ENCODE measurements at places on chromosomes 11 and 22. TPM values are rescaled to one million over a fixed set of nuclear protein-coding genes. Genes with fewer than 3 reads are reported as not detected.
A peak's percentile ranks its signal among the peaks of the same experiment; 100 is the strongest.

The CALCB gene
- 0.29 TPM for total RNA-seq

The MCAT gene
- total RNA-seq = 31.9 TPM

The RAB36 gene
- total RNA-seq = 3.5 TPM

The TSPAN32 gene
- total RNA-seq = not detected

The VPREB1 gene
- not detected for total RNA-seq

The MISFA gene
- total RNA-seq = 0.36 TPM

The HEPHL1 gene
- not detected for total RNA-seq

The CCDC134 gene
- 17.8 TPM for total RNA-seq

The CCDC15 gene
- total RNA-seq = 3.4 TPM

The OVOL1 gene
- 12.5 TPM for total RNA-seq

DNA sequence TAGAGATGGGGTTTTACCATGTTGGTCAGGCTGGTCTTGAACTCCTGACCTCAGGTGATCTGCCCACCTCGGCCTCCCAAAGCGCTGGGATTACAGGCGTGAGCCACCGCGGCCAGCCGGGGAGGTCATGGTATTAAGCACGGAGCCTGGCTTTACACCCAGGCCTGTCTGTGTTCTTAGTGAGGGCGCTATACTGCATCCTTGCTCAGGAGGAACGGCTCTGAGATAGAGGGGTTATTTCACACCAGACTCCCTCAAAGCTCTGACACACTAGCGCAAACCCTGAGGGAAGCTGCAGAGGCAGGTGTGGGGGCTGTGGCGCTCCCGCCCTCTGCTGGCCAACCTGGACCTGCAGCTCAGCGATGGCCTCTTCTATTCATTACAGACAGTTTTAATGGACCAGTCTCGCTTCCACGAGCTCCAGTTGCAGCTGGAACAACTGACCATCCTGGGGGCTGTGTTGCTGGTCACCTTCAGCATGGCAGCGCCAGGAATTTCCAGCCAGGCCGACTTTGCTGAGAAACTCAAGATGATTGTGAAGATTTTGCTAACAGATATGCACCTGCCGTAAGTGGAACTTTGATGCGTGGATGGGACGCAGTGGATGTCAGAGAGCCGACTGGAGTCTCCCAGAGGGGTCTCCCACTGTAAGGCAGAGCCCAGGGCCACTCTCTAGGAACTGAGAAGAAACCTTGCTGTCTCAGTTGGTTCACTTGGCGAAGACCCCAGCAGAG lies 26.2 kb downstream of the TCP11L1 start:
- no peak for DNase-seq

DNA sequence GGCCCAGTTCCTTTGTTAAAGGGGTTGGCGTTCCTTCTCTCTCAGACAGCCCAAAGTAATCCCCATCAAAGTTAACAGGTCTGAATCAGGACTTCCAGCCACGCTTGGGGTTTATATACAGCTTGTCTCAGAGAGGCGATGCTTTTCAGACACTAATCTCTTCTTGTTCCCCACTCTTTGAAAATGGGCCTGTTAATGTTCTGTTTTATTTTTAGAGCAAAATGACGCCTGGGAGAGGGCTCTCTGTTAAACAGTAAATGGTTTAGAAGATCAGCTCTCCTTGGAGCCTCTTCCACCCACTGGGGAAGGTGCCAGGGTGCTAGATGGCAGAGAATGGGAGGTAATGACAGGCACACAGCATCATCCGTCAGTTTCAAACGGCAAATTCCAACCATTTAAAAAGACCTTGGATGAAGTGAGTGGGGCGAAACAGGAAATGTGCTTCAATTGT lies 235.9 kb upstream of the NARS2 start:
- no peak for DNase-seq

GRCh38 chr11:19499999-19500398 lies 212.6 kb upstream of the NAV2 start:
- DNase-seq = no peak

DNA sequence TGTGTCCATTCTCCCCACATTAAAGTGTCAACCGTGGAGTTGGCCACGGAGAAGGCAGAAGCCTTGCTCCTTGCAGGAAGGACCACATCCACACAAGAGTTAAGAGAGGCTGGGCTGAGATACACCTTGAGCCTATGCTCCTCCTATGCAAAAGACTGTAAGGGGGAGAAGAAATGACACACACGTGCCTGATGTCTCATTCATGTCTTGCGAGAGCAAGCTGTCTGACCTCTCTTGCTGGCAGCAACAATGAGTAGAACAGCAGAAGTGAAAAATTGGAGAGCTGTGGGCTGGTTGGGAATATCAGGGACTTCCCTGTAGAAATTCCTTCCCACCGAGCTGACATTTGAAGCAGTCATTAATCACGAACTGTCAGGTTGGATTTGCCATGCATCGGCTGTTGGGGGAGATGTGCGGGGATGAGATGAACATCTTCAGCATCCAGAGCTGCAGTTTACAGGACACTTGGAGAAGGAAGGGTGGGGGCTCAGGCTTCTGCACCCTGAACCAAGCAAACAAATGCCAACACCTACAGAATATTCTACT lies 139.3 kb downstream of the MYO18B start:
- no peak for DNase-seq

GRCh38 chr22:45878901-45879551 lies 97.9 kb downstream of the WNT7B start:
- DNase-seq = no peak

DNA sequence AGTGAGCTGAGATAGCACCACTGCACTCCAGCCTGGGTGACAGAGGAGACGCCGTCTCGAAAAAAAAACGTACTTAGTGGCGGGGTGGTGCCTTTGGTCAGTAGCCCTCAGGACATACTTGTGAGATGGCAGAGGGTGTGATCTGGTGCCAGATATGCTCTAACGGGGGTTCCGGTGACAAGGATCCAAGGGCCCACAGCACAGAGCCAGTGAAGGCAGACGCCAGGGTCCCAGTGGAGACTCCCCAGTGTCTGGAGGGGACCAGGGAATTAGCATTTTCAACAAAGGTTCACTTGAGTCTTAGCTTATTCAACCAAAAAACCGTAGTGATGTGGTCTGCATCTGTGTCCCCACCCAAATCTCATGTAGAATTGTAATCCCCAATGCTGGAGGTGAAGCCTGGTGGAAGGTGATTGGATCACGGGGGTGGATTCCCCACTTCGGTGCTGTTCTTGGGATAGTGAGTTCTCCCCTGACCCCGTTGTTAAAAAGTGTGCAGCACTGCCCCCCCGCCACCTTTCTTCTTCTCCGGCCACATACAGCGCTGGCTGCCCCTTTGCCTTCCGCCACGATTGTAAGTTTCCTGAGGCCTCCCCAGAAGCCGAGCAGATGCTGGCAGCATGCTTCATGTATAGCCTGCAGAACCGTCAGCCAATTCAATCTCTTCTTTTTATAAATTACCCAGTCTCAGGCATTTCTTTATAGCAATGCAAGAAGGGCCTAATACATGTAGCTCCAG lies 26.6 kb upstream of the OSBPL5 start:
- DNase-seq = no peak

DNA sequence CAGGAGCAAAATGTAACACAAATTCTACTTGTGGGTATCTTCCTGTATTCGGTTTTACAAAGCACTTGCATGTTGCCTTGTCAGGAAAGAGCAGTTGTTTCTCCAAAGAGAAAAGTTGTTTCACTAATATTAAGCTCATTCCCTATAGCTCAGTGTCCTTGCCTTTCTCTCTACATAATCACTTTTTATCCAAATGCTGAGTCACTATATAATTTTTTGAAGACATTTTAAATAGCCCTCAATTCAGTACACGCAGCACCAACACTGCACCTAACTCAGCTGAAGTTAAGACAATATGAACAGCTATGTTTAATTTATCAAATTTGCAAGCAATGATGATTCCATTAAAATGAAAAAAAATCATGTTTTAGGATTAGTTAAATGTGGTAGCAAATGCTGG lies 14.5 kb upstream of the MRTFA start:
- DNase-seq = no peak

DNA sequence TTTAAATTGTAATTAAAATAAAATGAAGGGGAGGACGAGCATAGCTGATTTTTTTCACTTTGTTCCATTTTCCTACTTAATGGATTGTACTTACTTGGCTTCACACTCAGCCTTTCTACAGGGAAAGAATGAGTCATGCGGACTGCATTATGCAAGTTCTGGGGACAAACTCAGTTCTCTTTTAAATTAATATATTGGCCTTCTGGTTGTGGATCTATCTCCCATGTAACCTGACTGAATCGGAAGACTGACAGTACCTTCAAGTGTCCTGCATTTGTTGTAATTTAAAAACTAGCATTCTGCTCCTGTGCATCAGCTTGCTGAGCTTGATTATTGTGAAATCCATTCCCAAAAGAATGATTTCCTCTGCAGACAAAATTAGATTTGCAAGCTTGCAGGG lies 12.2 kb downstream of the OR8D1 start:
- peak; percentile 6 for DNase-seq

DNA sequence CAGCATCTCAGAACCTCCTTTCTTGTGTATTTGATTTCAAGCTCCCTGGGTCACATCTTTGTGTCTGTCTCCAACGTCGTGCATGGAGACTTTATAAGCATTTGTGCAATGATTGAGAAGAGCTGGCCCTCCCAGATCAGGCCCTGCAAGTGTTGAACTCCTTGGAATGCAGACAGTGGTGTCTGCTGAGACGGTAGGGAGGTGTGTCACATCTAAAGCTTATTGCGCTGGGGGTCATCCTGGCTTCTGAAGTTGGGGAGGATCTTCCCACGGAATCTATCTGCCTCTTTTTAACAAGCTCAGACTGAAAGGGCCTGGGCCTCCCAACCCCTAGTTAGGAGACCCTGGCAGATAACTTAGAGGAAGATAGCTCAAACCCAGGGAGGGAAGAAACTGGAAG lies 6.7 kb downstream of the APLNR start:
- DNase-seq = no peak

GRCh38 chr11:62338218-62338617 lies 970 bp downstream of the ASRGL1 start:
- no peak for DNase-seq

GRCh38 chr11:910044-910588 lies 494 bp downstream of the CHID1 start:
- no peak for DNase-seq

DNA sequence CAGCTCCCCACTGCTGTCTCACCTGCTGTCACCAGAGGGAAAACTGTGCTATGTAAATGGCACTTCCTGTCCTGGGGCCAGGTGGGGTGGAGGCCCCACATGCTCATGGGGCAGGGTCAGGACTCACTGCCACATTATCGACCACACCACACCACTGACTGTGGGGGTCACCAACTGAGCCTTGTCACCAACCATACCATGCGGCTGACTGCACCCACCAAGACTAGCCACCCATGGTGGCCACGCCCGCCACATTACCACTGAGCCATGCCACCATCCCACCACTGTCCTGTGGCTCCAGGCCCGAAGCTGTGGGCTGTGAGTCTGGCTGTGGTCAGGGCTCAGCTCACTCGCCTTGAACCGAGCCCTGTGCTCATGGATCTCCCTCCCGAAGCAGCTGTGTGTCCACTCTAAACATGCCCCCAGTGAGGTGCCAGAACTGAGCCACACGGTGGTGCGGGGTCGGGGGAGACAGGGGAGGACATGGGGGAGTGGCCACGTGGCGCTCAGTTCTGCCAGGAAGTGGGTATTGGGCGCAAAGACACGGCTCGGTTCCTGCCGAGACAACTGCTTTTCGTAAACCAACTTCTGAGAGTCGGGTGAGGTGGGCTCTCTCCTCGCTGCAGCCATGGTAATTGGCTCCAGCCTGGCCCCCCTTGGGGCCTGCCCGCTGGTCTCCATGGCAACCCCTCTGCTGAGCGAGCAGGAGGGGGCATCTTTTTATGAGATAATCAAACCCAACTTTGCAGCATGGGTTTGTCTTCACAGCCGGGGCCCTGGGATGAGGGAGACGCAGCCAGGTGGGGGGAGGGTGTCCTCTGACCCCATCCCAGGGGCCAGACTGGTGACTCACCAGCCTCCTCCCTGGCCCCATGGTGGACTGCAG lies 23.2 kb downstream of the RTN4R start:
- no peak for DNase-seq

DNA sequence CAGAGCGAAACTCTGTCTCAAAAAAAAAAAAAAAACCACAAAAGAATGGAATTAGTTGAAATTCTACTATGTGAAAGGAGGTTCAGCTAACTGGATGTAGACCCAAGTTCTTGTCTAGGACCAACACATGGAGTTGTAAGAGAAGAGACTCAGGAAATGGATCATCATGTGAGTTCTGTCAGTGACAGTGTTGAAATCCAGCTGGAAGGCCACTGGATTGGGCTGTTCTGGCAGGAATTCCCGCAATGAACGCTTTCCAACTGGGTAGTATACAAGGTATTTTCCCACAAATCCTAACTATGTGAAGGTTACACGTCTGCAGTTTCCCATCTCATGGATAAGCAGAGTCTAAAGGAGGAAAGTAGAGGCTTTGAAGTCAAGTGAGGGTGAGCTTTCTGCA lies 151.2 kb downstream of the MAML2 start:
- no peak for DNase-seq

- no peak for DNase-seq
Measured at GRCh38 chr11:36053281-36053680, 109.4 kb downstream of the LDLRAD3 start.

GRCh38 chr11:104883342-104883741 lies 14.9 kb downstream of the CASP12 start:
- DNase-seq = no peak

DNA sequence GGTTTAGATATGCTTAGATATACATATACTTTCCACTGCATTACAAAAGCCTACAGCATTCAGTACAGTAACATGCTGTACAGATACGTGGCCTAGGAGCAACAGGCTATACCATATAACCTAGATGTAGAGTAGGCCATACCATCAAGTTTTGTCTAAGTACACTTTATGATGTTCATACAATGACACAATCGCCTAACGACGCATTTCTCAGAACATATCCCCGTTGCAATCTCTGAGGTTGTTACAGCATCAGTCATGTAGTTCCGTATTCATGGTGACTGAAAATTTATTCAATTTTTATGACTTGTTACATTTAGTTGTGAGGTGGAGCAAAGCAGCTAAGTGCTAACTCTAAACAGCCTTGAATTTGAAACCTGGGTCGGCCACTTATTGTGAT lies 6.7 kb downstream of the ZBTB44 start:
- DNase-seq = no peak
